Ascending aorta (tissue), 2 donors: ENCODE measurements at places on chromosomes 5 and 9.

GRCh38 chr9:90869361-90869760 lies 67.7 kb downstream of the SYK start:
- H3K36me3 ChIP-seq, result no peaks in the 10 kb centered on the region
- no peak overlapping the region for H3K4me3 ChIP-seq
- H3K27me3 ChIP-seq, result no peaks in the 10 kb centered on the region
- DNase-seq, result no peak
- no peak overlapping the region for H3K27ac ChIP-seq

GRCh38 chr5:132559383-132560060 lies 2.7 kb downstream of the RAD50 start:
- H3K4me1 ChIP-seq, result peaks cover 7% of the 10 kb centered on the region
- no peak overlapping the region for H3K27ac ChIP-seq

GRCh38 chr5:179295778-179296149 lies 49.5 kb downstream of the ADAMTS2 start:
- H3K27ac ChIP-seq, result peak overlapping the region; percentile 55
- DNase-seq, result no peak
- no peaks in the 10 kb centered on the region for H3K36me3 ChIP-seq
- H3K27me3 ChIP-seq, result no peaks in the 10 kb centered on the region

DNA sequence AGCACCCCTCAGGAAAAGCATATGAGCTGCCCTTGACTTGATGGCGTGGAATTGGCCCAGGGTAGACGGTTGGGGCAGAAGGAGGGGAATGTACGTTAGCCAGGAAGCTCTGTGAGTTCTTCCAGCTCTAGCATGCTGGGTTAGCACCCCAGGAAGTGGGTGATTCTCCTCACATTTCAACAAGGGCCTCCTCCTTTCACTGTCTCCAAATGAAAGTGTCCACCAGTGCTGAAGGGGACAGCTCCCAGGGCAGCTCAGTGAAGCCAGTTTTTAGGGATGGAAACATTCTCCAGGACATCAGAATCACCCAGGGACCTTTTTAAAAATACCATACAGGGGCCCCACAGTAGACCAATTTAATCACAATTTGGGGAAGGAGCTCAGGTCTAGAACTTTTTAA lies 17.2 kb upstream of the AFAP1L1 start:
- H3K27me3 ChIP-seq, result no peaks in the 10 kb centered on the region
- H3K27ac ChIP-seq, result no peak overlapping the region
- H3K4me3 ChIP-seq, result no peak overlapping the region
- peaks cover 2% of the 10 kb centered on the region for H3K36me3 ChIP-seq
- no peaks in the 10 kb centered on the region for H3K4me1 ChIP-seq

GRCh38 chr9:71515107-71515506 lies 253.2 kb downstream of the CEMIP2 start:
- H3K4me3 ChIP-seq, result no peak overlapping the region
- H3K27ac ChIP-seq, result no peak overlapping the region
- no peaks in the 10 kb centered on the region for H3K4me1 ChIP-seq
- no peaks in the 10 kb centered on the region for H3K36me3 ChIP-seq
- no peaks in the 10 kb centered on the region for H3K27me3 ChIP-seq

DNA sequence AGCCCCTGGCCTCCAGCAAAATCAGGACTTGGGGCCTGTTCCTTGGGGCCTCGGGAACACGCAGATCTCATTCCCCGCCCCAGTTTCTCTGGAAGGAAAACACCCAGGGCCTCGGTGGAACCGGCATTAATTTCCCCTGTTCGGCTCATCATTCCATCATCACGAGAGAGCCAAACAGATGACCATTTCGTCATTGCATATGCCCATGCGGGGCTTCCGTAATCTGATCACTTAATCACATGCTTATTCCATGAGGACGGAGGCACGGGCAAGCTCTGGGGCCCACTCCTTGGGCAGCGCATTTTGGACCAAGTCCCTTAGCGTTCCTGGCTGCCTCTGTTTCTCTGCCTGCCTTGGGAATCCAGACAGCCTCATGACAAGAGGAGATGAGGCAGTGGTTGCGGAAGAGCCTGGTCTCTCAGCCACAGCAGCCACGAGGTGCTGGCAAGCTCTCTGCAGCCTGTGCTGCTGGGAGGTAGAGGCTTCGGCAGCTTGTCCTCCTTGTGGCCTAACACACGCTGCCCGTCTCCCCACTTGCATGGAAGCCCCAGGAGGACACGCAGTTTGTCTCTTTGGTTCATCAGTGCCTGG lies 65.0 kb upstream of the IER5L start:
- H3K27ac ChIP-seq, result no peak overlapping the region
- DNase-seq, result no peak
- no peaks in the 10 kb centered on the region for H3K4me1 ChIP-seq
- H3K27me3 ChIP-seq, result no peaks in the 10 kb centered on the region

- DNase-seq, result no peak
- H3K27me3 ChIP-seq, result no peaks in the 10 kb centered on the region
- no peak overlapping the region for H3K27ac ChIP-seq
- no peak overlapping the region for H3K4me3 ChIP-seq
- no peaks in the 10 kb centered on the region for H3K36me3 ChIP-seq
- no peaks in the 10 kb centered on the region for H3K4me1 ChIP-seq
Observed at GRCh38 chr5:5560016-5560415, 137.5 kb downstream of the ICE1 start.

DNA sequence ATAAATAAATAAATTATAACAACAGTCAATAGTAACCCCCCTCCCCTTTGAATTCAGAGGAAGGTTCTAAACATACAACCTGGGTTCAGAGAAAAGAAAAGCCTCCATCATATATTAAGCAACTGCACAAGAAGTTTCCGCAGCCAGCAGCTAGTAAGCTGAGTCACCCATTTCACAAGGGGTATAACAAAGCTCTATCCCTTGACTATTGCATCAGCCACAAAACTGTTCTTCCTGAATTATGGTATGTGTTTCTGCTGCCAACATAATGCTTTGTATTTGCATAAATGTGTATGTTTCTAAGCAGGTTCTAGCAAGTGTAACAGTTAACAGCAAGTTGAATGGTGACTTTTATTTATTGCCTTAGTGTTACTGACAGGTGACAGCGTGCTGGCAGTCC lies 6.8 kb upstream of the CEP120 start:
- H3K27ac ChIP-seq, result no peak overlapping the region
- no peak overlapping the region for H3K4me3 ChIP-seq
- no peak for DNase-seq
- H3K27me3 ChIP-seq, result no peaks in the 10 kb centered on the region

- peaks cover 5% of the 10 kb centered on the region for H3K36me3 ChIP-seq
- H3K4me3 ChIP-seq, result peak within 1 kb of the TSS; percentile 70
- H3K27me3 ChIP-seq, result peaks cover 9% of the 10 kb centered on the region
- H3K4me1 ChIP-seq, result peaks cover 9% of the 10 kb centered on the region
- no peak within 1 kb of the TSS for H3K27ac ChIP-seq
- DNase-seq, result no peak
Observed at GRCh38 chr5:321230-321725, at the start of gene AHRR. Gene AHRR (plus strand): TSS chr5:321714. CDS start chr5:343903, 22,189 bp downstream.

DNA sequence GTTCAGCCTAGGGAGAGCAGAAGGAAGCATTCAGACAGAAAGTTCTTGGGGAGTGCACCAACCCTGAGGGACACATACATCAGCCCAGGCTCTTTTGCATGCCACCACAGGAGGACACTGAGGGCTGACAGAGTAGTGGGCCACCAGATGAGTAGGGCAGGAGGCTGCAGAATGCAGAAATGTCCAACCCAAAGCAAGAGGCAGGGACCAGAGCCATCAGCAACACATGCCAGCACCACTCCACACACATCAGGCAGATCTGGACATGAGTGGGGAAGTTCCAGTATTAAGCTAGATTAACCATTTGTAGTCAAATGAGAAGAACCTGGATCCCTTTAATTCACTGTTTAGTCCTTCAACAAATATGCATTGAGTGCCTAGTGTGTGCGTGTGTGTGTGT lies 35.7 kb upstream of the OTULINL start:
- no peak for DNase-seq
- no peaks in the 10 kb centered on the region for H3K27me3 ChIP-seq
- no peak overlapping the region for H3K4me3 ChIP-seq
- no peak overlapping the region for H3K27ac ChIP-seq
- no peaks in the 10 kb centered on the region for H3K4me1 ChIP-seq

GRCh38 chr5:61281686-61282085 lies 50.4 kb upstream of the ZSWIM6 start:
- no peak overlapping the region for H3K4me3 ChIP-seq
- no peaks in the 10 kb centered on the region for H3K27me3 ChIP-seq
- H3K4me1 ChIP-seq, result no peaks in the 10 kb centered on the region
- H3K36me3 ChIP-seq, result no peaks in the 10 kb centered on the region
- no peak overlapping the region for H3K27ac ChIP-seq
- no peak for DNase-seq

DNA sequence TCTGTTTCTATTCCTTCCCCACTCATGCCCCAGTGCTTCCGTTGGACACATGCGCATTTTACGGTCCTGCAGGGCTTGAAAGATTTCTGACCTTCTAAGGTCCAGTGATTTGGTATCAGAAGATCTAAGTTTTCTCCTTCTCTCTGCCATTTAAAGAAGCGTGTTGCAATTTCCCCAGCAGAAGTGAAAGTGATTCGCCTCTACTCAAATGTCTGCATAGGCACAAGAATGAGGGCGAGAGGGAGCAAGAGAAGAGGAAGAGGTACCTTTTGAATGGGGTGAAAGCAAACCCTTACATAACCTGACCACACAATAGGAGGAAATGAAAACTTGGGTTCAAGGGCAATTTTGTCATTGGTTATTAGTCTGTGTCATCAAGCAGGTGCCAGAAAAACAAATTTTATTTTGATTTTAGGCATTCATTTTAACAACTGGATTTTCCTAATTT lies 31.7 kb upstream of the NR3C1 start:
- no peaks in the 10 kb centered on the region for H3K36me3 ChIP-seq
- no peaks in the 10 kb centered on the region for H3K27me3 ChIP-seq
- DNase-seq, result no peak

DNA sequence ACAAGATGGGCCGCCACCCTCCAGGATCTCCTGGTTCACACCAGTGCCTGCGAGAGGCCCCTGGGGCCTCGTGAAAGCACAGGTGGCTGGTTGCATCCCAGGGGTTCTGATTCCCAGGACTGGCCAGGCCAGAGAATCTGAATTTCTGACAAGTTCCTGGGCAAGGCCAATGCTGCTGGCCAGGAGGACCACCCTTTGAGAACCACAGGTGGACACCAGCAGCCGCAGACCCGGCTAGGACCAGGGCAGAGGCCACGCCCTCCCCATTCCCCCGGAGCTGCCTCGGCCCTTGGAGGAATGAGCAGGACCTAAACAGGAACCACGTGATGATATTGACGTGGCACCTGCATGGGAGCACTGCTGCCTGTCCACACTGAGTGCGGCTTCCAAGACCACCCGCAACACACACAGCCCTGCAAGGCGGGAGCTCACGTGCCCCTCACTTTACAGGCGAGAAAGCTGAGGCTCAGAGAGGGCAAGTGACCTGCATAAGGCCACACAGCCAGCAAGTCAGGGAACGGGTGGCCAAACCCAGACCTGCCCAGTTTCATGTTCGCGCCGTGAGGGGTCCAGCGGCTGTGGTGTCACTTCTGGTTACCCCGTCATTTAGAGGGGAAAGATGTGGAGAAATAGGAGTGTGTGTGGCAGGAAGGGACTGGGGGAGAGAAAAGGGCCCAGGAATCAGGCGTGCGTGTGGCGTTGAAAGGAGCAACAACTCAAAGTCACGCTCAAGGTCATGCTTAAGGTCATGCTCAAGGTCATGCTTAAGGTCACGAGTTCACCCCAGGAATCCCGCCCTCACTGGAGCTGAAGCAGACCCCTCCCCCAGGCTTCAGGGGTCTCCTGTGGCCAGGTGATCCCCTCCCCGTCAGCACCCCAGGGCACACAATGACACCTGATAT lies 105.9 kb upstream of the IER5L start:
- no peaks in the 10 kb centered on the region for H3K27me3 ChIP-seq
- no peaks in the 10 kb centered on the region for H3K36me3 ChIP-seq
- no peak overlapping the region for H3K4me3 ChIP-seq
- H3K27ac ChIP-seq, result no peak overlapping the region
- no peak for DNase-seq

DNA sequence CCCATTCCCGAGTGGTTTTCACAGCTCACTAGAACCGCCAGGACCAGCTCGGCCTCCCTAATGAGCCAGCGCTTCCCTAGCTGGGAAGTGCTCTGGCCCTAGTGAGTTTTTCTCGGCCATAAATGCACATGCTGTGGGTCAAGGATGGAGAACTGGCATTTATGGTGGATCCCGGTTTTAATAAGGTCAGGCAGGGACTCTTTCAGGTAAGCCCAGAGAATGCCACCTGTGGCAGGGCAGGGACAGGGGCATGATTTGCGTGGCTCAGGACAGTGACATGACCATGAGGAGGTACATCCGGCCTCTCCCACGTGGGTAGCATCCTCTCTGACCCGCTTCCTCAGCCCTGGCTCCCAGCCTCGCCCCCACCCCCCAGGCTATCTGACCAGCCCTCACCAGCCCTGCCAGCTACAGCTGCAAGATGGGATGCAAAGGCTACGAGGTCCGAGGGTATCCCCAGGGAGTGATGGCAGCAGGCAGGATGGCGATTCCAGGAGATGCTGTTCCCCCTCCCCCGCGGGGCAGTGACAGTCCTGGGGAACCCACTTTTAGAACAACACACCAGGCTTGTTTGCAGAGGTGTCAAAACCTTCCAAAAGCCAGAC lies 60.3 kb upstream of the ADAMTS2 start:
- H3K4me3 ChIP-seq, result no peak overlapping the region
- H3K27me3 ChIP-seq, result no peaks in the 10 kb centered on the region
- H3K4me1 ChIP-seq, result no peaks in the 10 kb centered on the region
- no peak overlapping the region for H3K27ac ChIP-seq
- H3K36me3 ChIP-seq, result no peaks in the 10 kb centered on the region

DNA sequence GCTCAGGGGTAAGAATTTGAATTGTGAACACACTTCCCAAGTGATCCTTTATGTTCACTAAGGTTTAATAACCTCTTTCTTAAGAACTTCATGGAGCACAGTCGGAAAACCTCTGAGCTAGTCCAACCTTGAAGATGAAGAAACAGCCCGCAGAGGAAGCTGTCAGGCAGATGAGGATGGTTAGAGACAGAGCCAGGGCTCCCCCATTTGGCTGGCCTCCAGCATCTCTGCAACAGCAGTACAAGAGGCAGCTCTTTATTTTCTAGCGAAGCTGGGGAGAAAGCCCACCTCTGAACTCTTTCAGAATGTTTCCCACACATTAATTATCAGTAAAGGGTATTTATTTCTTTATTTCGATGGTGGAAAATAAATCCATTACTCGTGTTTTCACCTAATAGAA lies 350.8 kb downstream of the DMRT2 start:
- H3K27me3 ChIP-seq, result no peaks in the 10 kb centered on the region
- no peaks in the 10 kb centered on the region for H3K4me1 ChIP-seq
- H3K36me3 ChIP-seq, result no peaks in the 10 kb centered on the region
- DNase-seq, result no peak
- no peak overlapping the region for H3K4me3 ChIP-seq
- no peak overlapping the region for H3K27ac ChIP-seq

DNA sequence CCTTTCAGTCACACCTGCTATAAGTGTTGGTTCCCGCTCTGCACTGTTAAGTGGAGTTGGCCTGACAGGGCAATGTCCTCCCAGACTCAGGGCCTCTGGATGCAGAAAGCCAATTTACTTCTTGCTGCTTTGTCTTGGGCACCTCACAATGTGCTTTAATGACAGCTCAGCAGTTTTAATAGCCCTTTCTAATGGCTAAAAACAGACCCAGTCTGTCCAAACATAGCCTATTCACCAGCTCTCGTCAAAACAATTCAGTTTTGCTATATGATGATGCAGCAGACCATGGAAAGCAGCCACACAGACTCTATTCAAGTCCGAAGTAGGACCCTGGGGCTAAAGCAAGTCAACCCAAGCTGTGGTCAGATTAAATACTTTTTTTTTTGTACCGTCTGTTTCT lies 529.1 kb upstream of the SEMA6A start:
- H3K27ac ChIP-seq, result no peak overlapping the region
- no peak for DNase-seq
- no peaks in the 10 kb centered on the region for H3K36me3 ChIP-seq
- H3K4me3 ChIP-seq, result no peak overlapping the region
